Naive B cell (primary cell): ENCODE measurements at places on chromosomes 5 and 9. TPM values are rescaled to one million over a fixed set of nuclear protein-coding genes. Genes with fewer than 3 reads are reported as not detected.

The PLPPR1 gene
- not detected for polyA plus RNA-seq

The CDH9 gene
- not detected for polyA plus RNA-seq

The TLX3 gene
- not detected for polyA plus RNA-seq

The SPINK6 gene
- not detected for polyA plus RNA-seq

The ORM2 gene
- polyA plus RNA-seq, result not detected

The GRXCR2 gene
- polyA plus RNA-seq, result not detected

The JAKMIP2 gene
- polyA plus RNA-seq, result 1.1 TPM

The ZFP2 gene
- polyA plus RNA-seq, result 2.6 TPM

The ANKRD33B gene
- 1.3 TPM for polyA plus RNA-seq

The DDX4 gene
- not detected for polyA plus RNA-seq

The SLC6A7 gene
- polyA plus RNA-seq, result not detected

The NMUR2 gene
- polyA plus RNA-seq, result not detected

The STK32A gene
- polyA plus RNA-seq, result not detected

The CERCAM gene
- polyA plus RNA-seq, result 0.31 TPM

The ADRB2 gene
- 1.9 TPM for polyA plus RNA-seq

The RLN2 gene
- 5.5 TPM for polyA plus RNA-seq

The CCIN gene
- not detected for polyA plus RNA-seq

The PHF24 gene
- not detected for polyA plus RNA-seq

The RPL35 gene
- 1,156 TPM for polyA plus RNA-seq

The ECM2 gene
- polyA plus RNA-seq, result not detected

The ANP32B gene
- 66.4 TPM for polyA plus RNA-seq

The BTNL9 gene
- polyA plus RNA-seq, result 0.08 TPM

The PDE8B gene
- 0.05 TPM for polyA plus RNA-seq

The FOXD4L3 gene
- polyA plus RNA-seq, result not detected

The OBP2B gene
- polyA plus RNA-seq, result not detected

The IL7R gene
- 5.2 TPM for polyA plus RNA-seq

The NEUROG1 gene
- polyA plus RNA-seq, result not detected

The AGGF1 gene
- polyA plus RNA-seq, result 33.1 TPM

The CCNJL gene
- not detected for polyA plus RNA-seq

The SAXO1 gene
- polyA plus RNA-seq, result 0.21 TPM

The PNPLA7 gene
- polyA plus RNA-seq, result 5.1 TPM

The TAF11L10 gene
- polyA plus RNA-seq, result not detected

The FAM169A gene
- 5.4 TPM for polyA plus RNA-seq

The C8G gene
- not detected for polyA plus RNA-seq

The ADAMTSL2 gene
- polyA plus RNA-seq, result not detected

The LHX6 gene
- polyA plus RNA-seq, result not detected

The SMIM33 gene
- polyA plus RNA-seq, result not detected

The FUT7 gene
- polyA plus RNA-seq, result 6.8 TPM

The PROB1 gene
- 2.0 TPM for polyA plus RNA-seq

The LHFPL2 gene
- polyA plus RNA-seq, result 8.6 TPM

The INIP gene
- 25.0 TPM for polyA plus RNA-seq

The NUTM2F gene
- polyA plus RNA-seq, result not detected

The TYRP1 gene
- not detected for polyA plus RNA-seq

The ANKDD1B gene
- not detected for polyA plus RNA-seq

The TMEM174 gene
- not detected for polyA plus RNA-seq

The ADRA1B gene
- not detected for polyA plus RNA-seq
